ENCODE measurements at places on chromosomes 2 and 18.

- ATAC-seq: no peak
These were observed 8.7 kb upstream of the NGEF start for GRCh38 chr2:233021771-233022170.

DNA sequence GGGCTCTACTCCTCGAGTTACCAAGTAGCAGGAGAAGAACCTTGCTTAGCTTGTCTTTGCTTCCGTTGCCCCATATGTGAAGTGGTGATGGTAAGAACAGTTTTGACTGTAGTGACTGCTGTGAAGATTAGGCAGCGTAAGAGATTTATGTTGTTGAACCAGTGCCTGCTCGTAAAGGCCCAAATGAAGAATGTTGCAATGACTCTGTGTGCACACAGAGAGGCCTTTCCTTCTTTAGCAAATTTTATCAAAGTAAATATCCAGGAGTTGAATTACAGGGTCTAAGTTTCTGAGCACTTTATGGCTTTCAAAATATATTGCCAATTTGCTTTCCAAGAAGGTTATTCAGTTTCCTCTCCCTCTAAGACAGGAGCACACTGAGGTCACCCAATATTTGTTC, 14.5 kb downstream of the NTSR2 start:
- no peak for ATAC-seq

DNA sequence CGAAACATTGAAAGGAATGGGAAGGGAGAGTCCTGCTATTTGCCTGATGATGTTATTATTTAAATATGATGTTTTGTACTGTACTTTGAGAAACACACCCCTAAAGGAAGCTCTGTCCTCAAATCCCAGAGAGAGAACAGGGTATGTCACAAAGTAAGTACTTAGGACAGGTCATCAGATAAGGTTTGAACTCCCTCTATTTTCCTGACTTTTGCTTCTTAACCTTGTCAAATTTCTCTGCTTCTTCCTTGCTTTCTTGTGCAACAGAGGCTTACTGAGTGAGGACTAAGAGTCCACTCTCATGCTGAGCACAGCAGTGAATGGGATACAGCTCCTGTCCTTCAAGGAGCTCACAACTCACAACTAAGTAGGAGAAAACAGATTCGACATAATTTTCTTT, 3.7 kb downstream of the DGUOK start:
- no peak for ATAC-seq

- no peak for ATAC-seq
These were observed 98.6 kb downstream of the MSH2 start for GRCh38 chr2:47501374-47502200.

- ATAC-seq: no peak
These were observed 7.4 kb upstream of the MAT2A start for GRCh38 chr2:85531589-85531988.

GRCh38 chr2:654896-655295, 22.3 kb downstream of the TMEM18 start:
- ATAC-seq: no peak

DNA sequence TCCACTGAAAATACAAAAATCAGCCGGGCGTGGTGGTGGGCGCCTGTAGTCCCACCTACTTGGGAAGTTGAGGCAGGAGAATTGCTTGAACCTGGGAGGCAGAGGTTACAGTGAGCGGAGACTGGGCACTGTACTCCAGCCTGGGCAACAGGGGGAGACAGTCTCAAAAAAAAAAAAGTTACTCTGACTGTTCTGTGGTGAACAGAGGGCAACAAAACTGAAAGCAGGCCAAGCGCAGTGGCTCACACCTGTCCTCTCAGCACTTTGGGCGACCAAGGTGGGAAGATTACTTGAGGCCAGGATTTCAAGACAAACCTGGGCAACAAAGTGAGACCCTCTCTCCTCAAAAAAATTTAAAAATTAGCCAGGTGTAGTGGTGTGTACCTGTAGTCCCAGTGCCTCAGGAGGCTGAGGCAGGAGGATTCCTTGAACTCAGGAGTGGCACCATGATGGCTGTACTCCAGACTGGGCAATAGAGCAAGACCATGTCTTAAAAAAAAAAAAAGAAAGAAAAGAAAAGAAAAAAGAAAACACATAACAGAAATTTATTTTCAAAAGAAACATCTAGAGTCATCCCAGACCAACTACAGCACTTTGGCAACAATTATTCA, 13.6 kb upstream of the RTN4 start:
- ATAC-seq: peak; percentile 74

DNA sequence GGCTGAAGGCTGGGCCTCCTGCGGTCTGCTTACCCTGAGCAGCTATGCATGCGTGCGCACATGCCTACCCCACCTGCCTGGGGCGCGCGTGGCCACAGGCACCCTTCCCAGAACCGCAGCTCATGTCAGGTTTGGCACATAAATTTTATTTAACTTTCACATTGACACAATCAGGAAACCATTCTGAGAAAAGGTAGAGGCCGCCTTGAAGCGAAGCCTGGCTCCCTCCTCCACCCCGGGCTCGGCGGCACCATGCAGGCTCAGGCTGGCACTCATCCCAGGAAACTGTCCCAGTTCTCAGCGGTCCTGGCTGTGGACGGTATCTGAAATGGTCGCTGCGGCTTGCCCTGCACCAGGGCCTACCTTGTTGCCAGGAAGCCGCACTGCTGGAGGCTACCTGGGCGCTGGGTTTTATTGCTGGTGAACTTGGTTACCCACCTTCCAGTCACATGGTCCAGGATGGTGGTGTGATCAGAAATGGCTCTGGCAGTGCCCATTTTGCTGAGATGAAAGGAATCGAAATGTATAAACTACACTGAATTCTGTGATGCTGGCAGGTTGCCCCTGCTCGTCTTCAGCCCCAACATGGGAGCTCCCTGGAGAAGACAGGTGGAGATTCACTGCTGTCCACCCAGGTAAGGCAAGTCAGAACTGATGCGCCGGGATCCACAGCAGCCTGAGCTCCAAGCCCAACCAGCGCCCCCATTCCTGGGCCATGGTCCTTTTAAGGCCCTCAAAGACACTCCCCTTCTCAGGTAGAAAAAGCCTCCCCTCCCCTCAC, 25.5 kb downstream of the CHST10 start:
- ATAC-seq: no peak

DNA sequence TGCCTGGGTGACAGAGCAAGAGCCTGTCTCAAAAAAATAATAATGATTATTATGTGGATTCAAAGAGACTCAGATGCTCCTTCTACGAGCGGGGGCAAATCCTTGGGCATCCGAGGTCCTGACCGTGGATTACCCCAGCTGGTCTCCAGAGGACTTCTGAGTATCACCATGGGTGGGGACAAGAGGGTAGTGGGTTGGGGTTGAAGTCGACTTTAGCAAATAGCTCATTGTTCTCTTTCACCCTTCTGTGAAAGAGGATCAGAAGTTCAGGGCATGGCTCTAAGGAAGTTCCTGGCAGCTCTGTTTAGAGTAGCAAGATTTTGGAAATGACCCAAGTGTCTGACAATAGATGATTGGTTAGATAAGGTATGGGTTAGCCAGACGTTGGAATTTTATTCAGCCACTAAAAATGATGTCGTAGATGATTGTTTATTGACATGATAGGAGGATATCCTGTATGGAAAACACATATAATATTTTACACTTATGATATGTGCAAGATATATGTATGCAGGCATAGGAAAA, 59.0 kb upstream of the SPRED2 start:
- ATAC-seq: peak; percentile 65

DNA sequence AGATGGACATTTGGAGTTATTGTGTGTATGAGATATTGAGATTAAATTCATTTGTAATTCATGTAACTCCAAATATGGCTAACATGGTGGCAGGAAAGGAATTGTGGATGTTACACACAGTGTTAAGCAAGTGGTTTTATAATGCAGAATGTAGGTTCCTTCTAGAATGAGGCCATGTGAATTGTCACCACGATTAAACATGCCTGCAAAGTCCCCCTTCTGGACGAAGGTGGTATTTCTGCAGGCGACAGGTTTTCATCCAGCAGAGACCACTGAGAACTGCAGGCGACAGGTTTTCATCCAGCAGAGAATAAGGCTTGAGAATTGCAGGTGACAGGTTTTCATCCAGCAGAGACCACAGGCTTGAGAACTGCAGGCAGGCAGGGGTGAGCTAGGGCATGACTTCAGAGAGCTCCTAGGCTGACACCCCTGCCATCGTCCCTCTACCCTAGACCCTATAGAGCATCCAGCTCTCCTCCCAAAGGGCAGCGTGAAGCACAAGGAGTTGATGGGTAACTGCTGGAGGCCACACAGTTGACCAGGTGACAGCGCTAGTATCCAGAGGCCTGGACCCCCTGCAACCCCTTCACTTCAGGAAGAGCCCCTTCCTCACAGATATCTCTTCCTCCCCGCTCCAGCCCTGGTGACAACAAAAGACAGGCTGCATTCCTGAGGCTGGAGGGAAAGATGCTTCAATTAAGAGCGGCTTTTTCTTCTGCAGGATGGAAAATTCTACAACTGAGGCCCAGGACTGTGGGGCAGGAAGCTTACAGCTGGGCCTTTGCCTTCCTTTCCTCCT, 175.8 kb downstream of the LOXHD1 start:
- ATAC-seq: peak; percentile 82

GRCh38 chr2:54054271-54054670, 61.1 kb upstream of the ACYP2 start:
- no peak for ATAC-seq

DNA sequence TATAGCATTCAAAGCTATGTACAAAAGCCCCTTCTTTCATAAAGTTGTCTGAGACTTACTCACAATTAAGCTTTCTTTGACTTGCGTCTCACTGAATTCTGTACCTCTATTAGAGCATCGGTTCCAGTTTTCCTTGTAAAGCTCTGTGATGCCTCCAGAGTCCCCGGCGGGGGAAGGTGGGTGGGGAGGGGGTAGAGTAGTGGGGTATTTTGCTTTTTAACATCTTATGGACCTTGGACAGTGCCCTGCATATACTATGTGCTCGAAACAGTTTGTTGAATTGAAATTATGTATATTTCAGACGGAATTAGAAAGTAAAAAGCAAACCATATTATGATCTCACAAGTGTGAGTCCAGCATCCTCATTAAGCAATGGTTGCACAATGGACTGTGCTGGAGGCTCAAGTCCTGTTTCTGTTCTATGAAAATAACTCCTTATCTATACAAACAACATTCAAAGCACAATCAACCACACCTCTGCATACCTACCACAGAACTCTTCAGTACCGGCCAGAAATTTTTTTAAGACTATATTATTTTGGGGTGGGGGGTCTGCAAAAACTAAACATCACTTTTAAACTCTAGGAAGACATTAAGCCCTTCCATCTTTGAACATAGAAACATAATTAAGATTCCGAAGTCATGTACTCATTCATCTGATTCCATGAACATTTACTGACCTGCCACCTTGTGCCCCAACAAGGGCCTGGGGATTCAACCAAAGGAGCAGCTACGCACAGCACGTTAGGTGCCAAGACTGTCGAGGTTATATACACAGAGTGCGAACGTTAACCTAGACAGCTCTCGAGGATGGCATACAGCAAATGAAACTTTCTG, 908 bp downstream of the STAT1 start:
- peak; percentile 59 for ATAC-seq

DNA sequence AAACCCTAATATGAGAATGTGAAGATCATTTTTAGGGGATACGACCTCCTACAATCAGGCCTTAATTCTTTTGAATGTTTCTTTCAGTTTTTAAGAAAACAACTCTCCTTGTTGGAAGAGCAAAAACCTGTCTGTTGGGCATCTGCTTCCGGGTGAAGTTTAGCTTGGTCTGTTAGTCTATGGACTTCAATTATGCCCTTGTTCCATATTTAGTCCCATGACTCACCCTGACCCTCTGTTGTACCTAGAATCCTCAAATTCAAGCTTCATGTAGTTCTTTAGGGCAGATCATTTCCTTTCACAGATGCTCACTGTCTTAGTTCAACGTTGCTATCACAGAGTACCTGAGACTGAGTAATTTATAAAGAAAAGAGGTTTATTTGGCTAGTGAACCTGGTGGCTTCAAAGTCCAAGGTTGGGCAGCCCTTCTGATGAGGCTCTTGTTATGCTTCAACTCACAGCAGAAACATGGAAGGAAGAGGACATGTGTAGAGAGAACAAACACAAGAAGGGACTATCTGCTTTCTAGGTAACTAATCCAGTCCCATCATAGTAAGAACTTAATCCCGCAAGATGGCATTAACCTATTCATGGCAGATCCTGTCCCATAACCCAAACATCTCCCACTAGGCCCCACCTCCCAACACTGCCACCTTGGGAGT, 82.5 kb upstream of the SERPINE2 start:
- no peak for ATAC-seq

- no peak for ATAC-seq
These were observed 121.3 kb upstream of the PPP1CB start for GRCh38 chr2:28630341-28630740.

GRCh38 chr18:13388586-13389490, 170.3 kb downstream of the LDLRAD4 start:
- ATAC-seq: no peak

DNA sequence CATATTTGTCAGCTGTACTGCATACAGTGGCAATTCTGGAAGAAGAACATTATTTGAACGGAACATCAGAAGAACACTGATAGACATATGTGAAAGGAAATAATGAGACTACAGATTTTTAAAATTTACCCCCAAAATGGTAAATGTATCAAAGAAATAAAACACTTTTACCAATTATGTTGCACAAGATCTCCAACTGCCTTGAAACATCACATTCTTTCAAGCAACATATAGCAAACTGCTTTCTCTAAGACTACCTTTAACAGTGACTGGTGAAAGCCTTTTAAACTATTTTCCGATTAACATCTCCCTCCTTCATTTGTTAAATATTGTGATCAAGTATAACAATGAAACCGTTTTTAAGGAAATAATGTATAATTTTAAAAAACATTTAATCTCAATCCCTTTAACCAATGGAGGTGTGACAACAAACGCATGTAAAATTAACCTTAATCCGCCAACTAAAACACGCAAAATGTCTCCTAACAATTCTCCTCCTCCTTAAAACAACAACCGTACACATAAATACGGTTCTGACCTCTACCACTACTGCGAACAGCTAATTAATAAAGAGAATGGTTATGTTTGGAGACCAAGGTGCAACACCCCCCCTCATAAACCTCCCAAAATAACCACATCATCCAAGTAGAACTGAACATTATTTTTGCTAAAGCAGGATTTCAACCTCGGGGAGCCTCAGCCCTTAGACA, 2.4 kb downstream of the FBXO11 start:
- no peak for ATAC-seq

DNA sequence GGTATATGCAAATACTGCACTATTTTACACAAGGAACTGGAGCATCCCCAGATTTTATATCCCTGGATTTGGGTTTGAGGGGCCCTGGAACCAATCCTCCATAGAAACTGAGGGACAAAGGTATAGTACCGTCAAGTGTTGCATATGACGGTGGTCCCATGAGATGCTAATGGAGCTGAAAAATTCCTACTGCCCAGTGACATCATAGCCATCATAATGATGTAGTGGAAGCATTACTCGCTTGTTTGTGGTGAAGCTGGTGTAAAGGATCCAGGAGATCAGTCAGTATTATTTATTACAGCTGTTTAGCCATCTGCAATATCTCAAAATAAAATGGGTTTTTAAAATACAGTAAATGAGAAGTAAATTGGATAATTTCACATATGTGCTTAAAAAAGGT, 496.6 kb upstream of the HS6ST1 start:
- no peak for ATAC-seq

DNA sequence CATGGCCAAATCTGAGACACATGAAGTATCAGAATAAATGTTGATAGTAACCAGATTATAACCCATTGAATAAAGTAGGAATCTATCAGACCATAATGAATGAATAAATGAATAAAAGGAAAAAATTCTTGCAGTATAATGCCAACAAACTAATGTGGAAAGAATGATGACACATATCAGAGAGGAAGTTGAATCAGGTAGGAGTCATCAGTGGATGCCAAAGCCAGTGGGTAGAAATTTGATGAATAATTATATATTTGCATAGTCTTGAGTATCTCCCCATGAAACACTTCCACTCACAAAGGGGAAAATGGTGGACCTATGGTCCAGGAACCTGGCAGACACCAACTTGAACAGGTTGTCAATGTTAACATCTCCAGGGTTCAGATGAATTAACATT, 68.6 kb downstream of the GALNT3 start:
- ATAC-seq: peak; percentile 77

Data from SK-N-SH treated with all-trans-retinoic acid at 6 μM for 48 hours (cell line).